CD14-positive monocyte (primary cell): ENCODE measurements at places on chromosomes 3 and 15. TPM values are rescaled to one million over a fixed set of nuclear protein-coding genes. Genes with fewer than 3 reads are reported as not detected.
A peak's percentile ranks its signal among the peaks of the same experiment; 100 is the strongest.

The PLA2G4D gene
- not detected in 2 replicates for polyA plus RNA-seq

- no peak for DNase-seq
Observed at GRCh38 chr3:88209356-88209755, 59.6 kb downstream of the C3orf38 start.

- DNase-seq, result no peak
Observed at GRCh38 chr3:59150039-59150438, 100.2 kb upstream of the CFAP20DC start.

DNA sequence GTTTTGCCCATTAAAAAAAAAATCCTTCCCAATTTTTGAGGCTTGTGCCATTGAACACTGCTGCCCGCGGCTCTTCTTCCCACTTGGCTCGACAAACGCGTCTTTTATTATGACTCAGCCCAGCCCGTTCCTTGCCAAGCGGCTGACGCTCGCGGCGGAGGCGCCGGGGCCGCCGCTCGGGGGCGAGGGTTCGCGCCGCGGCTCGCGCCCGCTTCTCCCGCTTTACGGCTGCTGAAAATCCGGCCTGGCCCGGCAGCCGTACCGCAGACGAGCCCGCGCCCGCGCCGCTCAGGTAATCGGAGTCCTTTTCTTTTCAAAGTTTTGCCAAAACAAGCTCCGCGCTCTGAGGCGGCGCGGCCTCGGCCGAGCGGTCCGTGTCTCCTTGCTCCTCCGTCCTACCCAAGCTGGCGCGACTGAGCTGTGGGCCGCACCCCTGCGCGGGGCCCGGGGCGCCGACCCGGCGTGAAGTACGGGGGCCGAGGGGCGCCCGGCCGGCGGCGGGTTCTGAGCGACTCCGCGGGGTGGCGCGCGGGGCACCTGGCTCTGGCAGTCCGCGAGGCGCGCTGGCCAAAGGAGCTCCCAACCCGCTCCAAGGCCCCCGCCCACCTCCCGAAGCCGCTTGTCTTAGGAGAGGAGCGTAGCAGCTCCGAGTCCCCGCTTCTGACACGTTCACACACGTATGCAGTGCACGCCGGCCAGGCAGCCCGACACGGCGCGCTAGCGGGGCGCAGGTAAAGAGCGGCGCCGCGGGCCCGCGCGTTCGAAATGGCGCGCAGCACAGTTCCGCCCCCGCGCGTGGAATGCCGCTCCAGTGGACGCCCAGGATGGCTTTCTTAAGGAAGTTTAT lies 418.2 kb upstream of the NAALADL2 start:
- DNase-seq, result peak; percentile 55

The CMTM7 gene
- 146 TPM for polyA plus RNA-seq

The SNRPA1 gene
- 23.8 TPM for polyA plus RNA-seq
